SK-MEL-5 (cell line): ENCODE measurements at places on chromosomes 6 and 20. TPM values are rescaled to one million over a fixed set of nuclear protein-coding genes. Genes with fewer than 3 reads are reported as not detected.

DNA sequence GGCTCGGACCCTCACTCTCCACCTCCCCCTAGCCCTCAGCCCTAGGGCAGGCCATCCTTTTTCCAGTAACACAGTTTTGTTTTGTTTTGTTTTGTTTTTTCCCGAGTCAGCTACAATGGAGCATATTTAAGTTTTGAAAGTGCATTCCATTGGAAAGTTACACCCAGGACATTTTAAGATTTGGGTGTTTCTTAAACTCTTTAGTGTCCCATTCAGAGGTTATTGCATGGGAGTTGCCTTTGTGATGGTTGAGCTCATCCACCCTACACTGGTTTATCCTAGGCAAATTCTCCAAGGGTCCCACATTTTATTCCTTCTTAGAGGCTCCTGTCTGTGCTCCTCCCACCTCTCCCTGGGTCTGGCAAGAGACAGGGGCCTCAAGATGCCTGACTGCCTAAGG is 58.9 kb downstream of the THBS2 start:
- DNase-seq: no peak

DNA sequence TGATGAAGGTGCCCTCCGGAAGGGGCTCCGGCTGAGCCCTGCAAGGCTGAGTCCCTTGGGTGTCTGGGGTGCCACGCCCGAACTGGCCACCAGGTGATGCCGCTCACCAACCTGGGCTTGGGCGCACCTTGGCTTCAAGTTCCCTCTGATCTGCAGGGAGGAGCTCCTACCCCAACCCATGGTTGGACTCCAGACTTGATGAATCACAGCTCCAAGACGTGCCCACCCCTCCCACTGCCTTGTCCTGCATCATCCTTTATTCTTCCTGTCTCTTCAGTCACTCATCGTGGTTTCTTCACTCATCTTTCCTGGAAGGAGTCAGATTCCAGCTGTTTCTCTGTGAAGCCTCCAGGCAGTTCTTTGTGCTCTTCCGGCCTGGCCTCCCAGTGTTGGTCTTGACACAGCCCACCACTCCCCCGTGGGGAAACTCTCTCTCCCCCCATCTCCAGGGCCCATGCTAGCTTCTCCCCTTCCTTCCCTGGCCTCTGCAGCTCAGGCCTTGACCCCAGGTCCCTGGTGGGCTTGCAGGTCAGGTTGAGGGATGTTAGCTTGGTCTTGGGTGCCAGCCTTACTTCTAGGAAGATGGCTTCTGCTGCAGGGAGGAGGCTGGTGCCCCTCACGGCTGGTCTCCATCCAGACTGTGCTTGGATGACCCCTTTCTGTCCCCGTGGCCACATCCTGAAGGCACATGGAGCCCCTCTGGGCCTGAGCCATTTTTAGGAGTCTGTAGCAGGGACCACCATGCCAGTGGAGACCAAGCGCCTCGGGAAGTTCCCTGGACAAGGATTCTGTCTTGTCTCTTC is 2.6 kb upstream of the ZBP1 start:
- peak; percentile 49 for DNase-seq

GRCh38 chr6:55726144-55726543 is 147.2 kb upstream of the HMGCLL1 start:
- no peak for DNase-seq

- peak; percentile 70 for DNase-seq
Measured at GRCh38 chr6:129621252-129621651, 88.7 kb downstream of the ARHGAP18 start.

- DNase-seq: no peak
Measured at GRCh38 chr6:37212268-37212667, 42.3 kb downstream of the PIM1 start.

DNA sequence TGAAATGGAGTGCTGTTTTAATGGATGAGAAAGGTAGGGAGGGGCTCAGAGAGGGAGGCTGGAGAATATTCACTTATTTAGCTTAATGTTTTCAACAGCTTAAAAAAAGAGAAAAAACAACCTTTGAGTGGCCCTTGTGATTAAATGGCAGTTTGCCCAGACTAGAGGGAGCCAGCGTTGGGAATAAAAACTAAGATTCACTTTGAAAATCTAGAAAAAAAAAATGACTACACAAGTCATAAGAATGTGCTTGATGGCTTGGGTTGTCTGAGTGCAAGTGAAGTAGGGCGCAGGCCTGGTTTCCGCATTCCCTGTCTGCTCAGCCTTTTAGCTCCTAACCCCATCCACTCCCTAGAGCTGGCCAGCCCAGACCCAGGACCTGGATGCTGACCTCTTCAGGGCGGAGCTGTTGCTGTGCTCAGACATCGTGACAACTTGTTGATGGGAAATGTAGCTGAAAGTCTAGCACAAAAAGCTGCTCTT is 28.9 kb downstream of the UTRN start:
- DNase-seq: peak; percentile 38

HLA-DMB gene
- total RNA-seq: 1.9 and 2.6 TPM in 2 replicates

CPXM1 gene
- total RNA-seq: 0.48 and 0.98 TPM in 2 replicates
